ENCODE measurements at places on chromosomes 4 and X.

DNA sequence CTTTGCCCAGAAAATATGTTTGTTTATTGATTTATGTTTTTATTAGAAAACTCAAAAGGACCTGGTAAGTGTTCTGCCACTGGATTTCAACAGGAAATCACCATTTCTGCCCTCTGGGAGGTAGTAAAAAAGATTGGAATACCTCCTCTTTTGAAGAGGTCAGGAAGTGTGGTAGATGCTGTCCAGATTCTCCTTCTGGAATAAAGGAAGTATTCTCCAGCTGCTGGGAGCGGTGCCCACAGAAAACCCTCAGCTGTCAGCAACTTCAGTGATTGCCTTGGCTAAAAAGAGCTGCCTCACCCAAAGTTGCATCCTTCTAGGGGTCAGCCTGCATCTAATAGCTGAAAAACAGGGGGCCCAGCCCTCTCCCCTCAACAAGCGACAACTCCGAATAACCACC lies 13.8 kb upstream of the ZNF674 start:
- no peak for DNase-seq

- DNase-seq = no peak
Observed at GRCh38 chrX:119417842-119418241, 18.7 kb downstream of the SLC25A43 start.

DNA sequence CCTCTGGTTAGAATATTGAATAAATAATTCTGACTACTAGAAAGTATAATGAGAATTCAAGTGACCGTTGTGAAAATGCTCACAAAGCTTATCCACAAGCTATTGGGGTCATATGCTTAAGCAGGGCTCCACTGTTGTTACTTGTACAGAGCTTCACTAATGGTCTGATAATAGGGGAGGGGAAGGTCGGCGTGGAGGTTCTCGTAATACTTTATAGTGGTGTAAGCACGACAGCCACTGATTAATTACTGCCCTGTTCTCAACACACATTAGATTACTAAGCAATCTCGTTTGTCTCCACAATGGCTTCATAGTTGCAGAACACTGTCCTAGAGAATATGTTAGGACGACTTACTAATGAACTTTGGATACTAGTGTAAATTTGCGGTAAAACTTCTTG lies 11.6 kb downstream of the UNC5C start:
- DNase-seq = no peak

- no peak for DNase-seq
Observed at GRCh38 chrX:132591719-132592275, 103.0 kb upstream of the MBNL3 start.

DNA sequence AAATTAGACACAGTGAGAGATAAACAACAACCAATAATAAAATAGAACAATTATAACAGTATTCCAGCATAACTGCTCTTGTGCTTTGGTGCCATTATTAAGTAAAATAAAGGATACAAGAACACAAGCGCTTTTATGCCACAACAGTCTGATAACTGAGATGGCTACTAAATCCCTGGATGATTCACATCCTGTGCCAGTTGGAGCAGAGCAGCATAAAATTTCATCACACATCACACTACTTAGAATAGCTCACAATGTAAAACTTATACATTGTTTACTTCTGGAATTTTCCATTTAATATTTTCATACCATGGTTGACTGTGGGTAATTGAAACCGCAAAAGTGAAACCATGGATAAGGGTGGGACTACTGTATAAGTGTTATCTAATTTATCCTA lies 399.9 kb upstream of the CNKSR2 start:
- DNase-seq = no peak

- DNase-seq = no peak
Observed at GRCh38 chr4:1172971-1173757, 781 bp upstream of the SPON2 start.

- DNase-seq = no peak
Observed at GRCh38 chr4:94571298-94571697, 119.6 kb downstream of the PDLIM5 start.

DNA sequence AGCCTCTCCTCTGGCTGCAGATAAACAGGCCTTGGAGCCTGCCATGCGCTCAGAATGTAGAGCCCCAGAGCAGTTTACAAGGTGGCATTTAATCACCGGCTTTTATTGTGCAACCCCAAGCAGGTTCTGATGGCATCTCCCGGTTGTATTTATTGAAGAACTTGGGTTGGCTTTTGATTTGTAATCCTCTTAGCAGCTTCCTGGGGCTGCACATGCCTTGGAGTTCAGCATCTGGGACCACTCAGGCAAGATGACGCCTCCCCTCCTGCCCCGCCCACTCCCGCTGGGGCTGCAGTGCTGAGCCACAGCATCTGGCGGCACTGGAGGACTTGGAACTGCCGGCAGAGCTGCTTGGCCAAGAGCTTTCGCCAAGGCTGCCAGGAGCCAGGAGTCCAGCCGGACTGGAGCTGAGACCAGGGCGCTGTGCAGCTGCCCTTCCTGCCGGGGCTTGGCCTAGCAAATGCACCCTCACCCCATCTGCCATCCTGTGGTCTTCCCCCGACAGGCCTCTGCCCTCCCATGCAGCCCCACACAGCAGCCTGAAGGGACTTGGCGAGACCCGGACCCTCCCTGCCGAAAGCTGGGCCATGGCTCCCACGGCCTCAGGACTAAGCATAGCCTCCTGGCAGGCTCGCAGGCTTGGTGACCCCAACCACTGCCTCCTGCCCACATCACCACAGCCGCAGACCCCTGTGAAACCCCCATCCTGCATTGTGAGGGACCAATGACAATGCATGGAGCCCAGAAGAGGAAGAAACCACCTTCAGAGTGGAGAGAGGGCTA lies 5.4 kb downstream of the HTRA3 start:
- DNase-seq = no peak

- no peak for DNase-seq
Observed at GRCh38 chr4:107757283-107757682, 37.2 kb upstream of the PAPSS1 start.

DNA sequence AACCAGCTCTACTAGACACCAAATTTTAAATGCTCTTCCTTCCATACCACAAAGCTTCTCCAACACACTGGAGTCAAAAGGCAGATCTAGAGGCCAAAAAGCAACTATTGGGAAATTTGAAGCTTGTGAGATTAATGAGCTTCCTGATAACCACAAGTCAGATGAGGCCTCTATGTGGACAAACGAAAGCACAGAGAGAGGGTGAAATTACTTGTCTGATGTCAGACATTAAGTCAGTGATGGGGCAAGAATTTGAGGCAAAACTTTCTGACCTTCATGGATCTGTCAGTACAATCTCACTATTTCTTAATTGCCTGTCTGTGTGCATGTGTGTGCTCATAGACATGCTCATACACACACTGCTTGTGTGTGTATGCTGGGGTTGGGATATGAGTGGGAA lies 103.6 kb downstream of the GUCY2F start:
- DNase-seq = no peak

DNA sequence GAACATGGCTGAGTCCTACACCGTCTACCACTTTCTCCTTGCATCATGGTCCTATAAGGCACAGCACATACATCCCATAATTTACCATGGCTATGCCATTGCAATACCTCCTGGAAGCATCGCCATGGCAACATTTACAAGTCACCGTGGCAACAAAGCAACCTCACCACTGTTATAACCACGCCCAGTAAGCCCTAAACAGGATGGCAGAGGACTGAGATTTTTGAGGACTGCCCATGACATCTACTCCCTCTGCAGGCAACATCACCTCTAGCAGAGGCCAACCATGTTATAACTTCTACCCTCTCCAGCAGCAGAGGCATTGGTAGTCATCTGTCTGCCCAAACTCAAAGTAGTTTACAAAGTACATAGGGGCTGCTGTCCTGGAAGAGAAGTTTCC lies 29.7 kb downstream of the BCOR start:
- DNase-seq = no peak

- DNase-seq = no peak
Observed at GRCh38 chr4:109278594-109279031, 23.8 kb downstream of the COL25A1 start.

DNA sequence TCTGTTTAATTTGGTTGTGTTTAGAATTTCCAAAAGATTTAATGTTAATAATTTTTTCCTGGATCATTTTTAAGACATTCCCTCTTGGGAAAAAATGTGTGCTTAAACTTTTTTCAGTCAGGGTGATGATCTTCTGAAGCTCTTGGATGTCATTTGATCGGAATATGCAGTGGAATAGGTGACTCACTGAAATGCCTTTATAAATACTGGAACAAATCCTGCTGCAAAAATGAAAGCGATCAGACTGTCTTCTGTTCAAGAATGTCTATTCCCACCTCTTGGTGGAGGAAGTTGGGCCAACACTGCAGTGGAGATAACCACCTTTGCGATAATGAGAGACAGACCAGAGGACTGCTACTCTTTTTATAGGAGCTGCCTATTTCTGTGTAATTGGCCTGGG lies 46.7 kb downstream of the LARP1B start:
- DNase-seq = no peak

GRCh38 chr4:70315928-70316327 lies 18.9 kb upstream of the CABS1 start:
- no peak for DNase-seq

- DNase-seq = no peak
Observed at GRCh38 chrX:75226280-75226679, 47.6 kb upstream of the UPRT start.

GRCh38 chr4:173680278-173680677 lies 150.2 kb upstream of the HAND2 start:
- DNase-seq = no peak

DNA sequence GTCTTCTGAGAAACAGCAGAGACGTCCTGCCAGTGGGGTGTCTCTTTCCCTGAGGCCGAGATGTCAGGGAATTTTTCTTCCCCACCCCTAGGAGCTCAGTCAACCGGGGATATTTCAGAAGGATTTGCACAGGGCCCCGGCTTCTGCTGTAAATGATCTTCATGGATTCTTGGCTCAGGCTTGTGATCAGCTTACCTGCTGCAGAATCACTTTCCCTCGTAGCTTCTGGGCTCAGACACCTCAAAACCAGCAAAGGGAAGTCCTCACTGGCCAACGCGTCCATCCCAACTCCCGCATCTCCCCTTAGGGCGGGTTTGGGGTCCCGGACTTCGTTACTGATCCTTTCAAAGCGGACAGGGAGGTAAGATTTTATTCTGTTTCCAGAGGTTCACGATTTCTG lies 212.7 kb downstream of the SHOX start:
- no peak for DNase-seq

DNA sequence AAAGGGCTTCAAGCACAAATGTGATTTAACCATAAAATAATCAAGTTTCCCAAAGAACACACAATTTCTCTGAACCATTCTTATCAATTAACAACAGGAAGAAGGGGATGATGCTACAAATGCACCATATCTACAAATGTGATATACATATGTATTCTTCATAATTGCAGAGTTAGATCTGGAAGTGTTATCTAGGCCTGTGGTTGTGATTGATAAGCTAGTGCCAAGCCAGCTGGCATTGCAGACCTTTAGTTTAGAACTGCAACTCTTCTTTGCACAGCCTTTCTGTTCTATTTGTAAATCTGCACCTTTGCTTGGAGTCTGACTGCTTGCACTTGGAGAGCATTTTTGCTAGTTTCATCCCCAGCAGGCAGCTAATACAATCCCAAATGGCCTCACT lies 145.5 kb upstream of the NPY2R start:
- DNase-seq = no peak

GRCh38 chrX:113399506-113400192 lies 559.0 kb upstream of the AMOT start:
- no peak for DNase-seq

- no peak for DNase-seq
Observed at GRCh38 chr4:138669479-138670315, 345.9 kb upstream of the NOCT start.

- no peak for DNase-seq
Observed at GRCh38 chr4:17060230-17060629, 161.8 kb upstream of the LDB2 start.

- no peak for DNase-seq
Observed at GRCh38 chr4:81211956-81212355, 3.1 kb downstream of the PRKG2 start.

DNA sequence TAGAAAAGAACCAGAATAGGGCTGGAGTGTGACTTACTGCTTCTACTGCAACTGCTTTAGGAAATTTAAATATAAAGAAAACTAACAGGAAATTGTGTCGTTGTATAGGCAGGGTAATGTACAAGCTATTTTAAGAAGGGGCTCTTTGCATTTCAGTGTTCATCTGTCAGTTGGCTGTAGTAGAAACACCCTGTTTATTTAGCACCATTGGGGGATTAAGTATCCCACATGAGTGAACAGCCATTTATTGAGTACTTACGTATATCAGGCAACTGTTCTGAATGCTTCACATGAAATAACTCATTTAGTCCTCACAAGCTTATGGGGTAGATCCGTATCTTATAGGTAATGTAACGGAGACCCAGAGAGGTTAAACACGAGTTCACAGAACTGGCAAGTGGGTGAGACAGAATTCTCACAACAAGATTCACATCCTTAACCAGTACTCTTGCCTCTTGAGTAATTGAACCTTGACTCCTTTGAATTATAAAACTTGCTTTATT lies 23.9 kb downstream of the STIM2 start:
- no peak for DNase-seq

- no peak for DNase-seq
Observed at GRCh38 chrX:13759152-13759718, 24.7 kb downstream of the OFD1 start.

DNA sequence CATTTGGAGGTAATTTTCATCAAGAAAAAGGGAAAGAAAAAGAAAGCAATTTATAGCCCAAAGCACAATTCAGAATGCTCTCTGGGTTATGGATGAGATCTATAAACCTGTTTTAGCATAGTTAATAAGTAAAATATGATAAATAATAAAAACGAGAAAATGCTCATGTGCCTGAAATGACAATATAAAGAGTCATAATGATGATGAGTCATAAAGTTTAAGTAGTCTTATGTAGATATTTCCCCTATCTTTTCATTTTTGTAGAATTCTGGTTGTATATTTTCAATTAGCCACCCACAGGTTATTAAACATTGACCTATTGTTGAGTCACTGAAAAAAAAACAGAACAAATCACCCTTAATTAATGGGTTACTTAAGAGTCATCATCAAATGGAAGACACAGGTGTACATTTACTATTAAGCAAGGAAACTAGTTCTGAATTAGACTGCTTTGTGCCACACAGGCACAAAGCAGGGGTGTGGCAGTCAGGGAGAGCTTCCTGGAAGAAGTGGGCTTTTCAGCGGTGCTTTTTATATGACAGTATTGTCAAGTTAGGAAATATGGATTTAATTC lies 29.3 kb downstream of the BEND4 start:
- no peak for DNase-seq

- DNase-seq = no peak
Observed at GRCh38 chr4:74661427-74662201, 132.7 kb downstream of the BTC start.

- DNase-seq = no peak
Observed at GRCh38 chr4:182967403-182967802, 50.2 kb upstream of the DCTD start.

GRCh38 chr4:101282076-101282844 lies 65.1 kb downstream of the PPP3CA start:
- no peak for DNase-seq

GRCh38 chr4:171582961-171583581 lies 230.1 kb upstream of the GALNTL6 start:
- DNase-seq = no peak

GRCh38 chrX:20267607-20267930 lies 860 bp upstream of the RPS6KA3 start:
- no peak for DNase-seq
